AG04449 (cell line): ENCODE measurements at places on chromosomes 12 and 14.

- DNase-seq = no peak
Observed at GRCh38 chr14:104881369-104881979, 16.4 kb downstream of the CEP170B start.

DNA sequence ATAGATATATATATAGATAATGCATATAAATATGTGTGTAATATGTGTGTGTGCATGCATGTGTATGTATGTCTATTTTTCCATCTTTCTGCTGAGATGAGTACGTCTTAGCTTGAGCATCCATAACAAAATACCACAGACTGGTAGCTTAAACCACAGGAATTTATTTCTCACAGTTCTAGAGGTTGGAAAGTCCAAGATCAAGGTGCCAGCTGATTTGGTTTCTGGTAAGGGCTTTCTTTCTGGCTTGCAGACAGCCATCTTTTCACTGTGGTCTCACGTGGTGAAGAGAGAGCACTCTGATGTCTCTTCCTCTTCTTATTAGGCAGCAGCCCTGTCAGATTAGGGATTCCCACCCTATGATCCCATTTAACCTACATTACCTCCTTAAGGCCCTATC is 47.3 kb downstream of the ACSM4 start:
- no peak for DNase-seq

- DNase-seq = no peak
Observed at GRCh38 chr12:90924406-90924805, 30.6 kb downstream of the CCER1 start.

- no peak for DNase-seq
Observed at GRCh38 chr12:12528361-12529270, 34.0 kb downstream of the DUSP16 start.

DNA sequence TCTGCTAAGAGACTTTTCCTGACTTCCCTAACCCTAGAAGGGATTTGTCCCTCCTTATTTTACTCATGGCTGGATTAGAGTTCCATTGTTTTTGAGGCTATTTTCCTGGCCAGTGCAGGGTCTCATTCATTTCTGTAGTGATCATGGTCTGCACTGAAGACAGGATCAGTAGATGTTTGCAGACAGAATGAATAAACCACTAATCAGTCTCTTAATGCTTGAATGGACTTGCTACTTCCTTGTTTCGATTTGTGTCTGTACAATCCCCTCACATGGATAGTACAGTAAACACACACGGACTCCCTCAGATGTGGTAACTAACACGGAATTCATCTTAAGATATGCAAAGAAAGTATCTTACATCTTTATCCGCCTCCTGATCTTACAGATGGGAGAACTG is 102.6 kb upstream of the PRB2 start:
- DNase-seq = no peak

DNA sequence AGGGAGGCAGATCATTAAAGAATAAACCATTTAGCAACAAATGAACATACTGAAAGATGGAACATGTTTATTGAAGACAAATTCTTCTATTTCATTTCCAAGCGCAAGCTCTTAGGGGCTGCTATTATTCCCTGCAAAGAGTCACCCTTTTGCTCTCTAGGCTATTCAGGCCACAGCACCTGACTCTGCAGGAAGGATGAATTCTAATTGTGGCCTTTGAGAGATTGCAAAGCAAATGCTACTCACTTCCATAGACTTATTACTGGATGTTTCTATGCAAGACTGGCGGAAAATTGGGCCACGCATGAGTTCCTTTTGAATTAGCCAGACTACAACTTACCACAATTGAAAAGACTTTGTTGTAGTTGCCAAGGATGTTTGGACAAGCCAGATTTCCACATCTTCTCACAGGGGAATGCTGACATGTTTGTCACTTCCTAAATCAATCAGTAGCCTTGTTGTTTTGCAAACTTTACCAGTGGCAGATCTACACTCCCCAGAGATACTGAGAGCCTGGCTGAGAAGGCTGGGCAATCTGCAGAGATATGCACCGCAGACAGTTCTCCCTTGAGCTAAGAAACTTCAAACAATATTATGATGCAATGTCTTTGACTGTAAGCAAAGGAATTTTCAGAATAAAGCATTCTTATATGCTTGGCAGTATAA is 334.3 kb upstream of the SYT1 start:
- no peak for DNase-seq

DNA sequence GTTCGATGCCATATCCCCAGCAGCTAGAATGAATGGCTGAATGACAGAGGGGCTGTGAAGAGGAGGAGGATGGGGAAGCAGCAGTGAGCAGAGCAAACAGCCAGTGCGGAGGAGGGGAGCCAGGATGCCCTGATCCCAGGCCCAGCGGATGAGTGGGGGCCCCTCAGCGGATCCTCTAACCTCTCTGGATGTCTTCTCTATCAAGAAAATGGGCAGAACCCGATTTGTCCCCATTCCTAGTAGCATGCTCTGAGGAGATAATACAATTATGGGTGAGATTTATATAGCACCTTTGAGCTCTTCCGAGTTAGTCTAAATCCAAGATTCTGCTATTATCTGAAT is 30.0 kb upstream of the RPLP0 start:
- no peak for DNase-seq

DNA sequence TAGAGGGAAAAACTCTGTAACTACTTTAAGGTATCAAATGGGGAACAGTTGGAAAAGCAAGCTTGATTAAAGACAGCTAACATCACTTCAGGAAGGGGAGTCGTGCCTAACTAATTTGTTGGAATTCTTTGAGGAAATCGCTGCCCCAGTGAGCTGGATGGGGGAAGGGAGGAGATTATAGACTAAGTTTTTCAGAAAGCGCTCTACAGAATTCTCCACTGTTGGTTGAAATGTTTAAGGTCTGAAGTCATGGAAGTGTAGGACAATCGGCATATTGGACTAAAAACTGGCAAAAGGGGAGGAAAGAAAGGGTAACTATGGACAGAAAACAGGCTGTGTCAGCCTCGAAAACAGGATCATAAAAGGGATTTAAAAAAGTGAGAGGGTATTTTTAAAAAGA is 229.9 kb upstream of the HMGA2 start:
- DNase-seq = no peak

DNA sequence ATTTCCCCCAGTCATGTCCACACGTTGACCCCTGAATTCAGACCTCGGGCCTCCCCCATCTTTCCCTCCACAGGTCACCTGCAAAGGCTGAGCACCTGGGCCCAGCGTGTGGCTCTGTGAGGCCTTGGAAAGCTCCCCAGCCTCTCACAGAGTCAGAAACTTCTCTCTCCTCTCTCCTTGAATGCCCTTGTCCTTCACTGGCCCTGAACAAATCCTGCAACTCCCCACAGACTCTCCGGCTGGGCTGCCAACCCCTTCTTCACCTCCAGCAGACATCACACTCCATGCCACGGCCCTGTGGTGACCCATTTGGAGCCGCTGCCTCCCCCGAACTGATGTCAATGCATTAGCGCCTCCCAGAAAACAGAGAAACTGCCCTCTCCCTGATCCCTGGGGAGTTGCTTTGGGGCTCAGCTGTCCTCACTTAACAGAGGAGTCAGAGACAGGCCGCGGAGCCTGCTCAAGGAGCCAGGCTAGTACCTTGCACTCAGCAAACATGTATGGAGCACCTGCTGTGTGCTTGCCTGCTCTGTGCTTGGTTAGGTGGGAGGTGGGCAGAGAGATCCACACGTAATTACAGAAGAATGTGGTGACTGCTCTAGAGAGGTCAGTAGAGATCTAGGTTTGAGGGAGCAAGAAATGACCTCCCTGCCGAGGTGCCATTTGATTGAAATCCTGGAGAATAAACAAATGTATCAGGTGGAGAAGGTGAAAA is 99.2 kb upstream of the PWP1 start:
- no peak for DNase-seq

DNA sequence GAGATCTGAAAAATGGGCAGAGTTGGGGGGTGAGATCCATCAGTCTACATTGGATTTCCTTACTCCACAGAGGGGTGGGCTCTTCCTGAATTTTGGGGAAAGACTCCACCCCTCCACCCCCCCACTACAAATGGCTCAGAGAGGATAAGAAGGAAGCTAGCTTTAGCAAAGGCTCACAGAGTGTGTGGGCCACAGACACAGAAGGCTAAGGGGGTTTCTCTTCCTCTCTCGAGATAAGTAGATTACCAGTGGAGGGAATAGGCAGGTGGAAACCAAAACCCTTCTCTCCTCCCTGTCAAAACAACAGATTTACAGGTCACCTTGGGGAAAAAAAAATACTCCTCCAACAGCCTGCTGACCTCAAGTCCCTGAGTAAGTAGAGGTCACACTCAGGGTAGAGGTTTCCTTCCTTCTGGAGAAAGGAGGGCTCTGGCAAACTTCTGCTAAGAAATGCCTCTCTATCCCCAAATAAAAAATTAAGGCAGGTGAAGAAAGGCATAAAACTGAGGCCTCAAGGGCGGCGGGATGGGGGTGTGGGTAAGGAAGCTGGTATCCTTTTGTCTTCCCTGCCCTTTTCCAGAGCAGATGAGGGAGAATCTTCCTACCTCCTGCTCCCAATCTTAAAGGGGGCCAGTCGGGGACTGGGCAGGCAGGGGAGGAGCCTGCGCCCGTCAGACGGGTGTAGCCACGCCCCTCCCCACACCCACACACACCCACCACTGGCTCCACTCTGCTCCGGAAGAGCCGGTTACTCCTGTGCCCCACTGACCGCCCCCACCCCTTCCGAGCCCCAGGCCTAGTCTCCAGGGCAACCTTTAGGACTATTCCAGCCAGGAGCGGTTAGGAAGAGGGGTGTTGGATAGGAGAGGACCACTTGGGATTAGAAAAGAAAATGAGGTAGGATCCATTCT is 1.9 kb upstream of the BAZ2A start:
- no peak for DNase-seq

GRCh38 chr14:72513965-72514659 is 379.8 kb downstream of the DPF3 start:
- DNase-seq = peak; percentile 14

- DNase-seq = no peak
Observed at GRCh38 chr14:94540031-94540794, 21.0 kb upstream of the SERPINA4 start.

- DNase-seq = no peak
Observed at GRCh38 chr12:16246264-16246663, 31.2 kb downstream of the SLC15A5 start.

GRCh38 chr12:49301760-49302159 is 6.8 kb downstream of the PRPH start:
- DNase-seq = no peak

DNA sequence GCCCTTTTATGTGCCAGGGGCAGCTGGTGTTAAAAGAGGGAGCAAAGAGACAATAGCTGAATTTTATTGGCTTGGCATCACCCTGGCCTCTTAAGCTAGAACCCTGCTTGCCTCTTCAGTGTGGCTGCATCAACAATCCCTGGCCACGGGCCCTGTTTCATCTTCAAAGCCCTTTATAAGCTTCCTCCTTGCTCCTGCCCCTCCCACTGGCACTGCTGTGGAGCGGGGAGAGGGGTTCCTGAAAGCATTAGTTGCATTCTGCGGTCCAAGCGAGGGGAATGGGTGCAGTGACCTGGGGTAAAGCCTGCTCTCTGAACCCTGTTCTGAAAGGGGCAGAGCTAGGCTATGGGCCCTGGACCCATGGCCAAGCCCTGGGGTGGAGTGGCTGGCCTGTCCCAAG is 220 bp upstream of the KRT83 start:
- DNase-seq = no peak

DNA sequence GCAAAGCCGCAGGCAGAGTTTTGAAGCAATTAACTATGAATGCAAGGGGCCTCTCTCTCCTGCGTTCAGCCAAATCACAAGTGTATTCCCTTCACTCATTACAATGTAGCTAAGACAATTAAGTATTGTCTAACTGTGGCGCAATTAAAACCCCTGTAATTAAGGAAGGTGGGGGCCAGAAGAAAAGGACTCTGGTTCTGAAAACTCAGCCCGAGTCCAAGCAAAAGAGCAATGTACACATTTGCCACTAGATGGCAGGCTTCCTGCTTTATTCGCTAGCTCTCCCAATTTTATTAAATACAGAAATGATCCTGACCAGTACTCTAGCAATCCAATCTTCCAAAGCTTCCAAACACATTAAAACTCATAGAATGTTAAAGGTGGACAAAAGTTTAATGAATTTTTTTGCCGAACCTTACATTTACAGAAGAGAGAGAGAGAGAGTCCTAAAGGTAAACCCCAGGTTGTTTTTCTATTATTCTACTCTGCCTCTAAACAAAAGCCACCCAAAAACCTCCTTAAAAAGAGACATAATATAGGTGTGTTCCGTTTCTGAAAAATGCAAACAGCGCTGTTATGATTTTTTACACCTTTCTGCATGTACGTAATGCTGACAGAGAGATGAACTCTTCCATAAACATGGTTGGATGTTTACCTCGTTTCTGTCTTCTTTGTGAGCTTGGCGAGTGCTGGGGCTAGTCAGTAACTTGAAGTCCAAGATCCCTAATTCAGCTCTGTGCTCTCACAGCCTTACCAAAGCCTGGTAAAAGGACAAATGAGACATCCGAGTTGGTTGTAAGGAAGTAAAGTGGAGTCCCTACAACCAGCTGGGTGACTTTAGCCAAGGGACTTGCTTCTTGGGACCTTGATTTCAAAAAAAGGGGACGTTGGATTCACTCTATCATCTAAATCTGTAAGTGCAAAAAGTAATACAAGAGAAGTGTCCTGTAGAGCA is 50.9 kb upstream of the VASH1 start:
- no peak for DNase-seq

- DNase-seq = no peak
Observed at GRCh38 chr12:130444061-130444460, 106.4 kb downstream of the PIWIL1 start.

GRCh38 chr12:103994235-103994634 is 28.6 kb downstream of the TDG start:
- no peak for DNase-seq

DNA sequence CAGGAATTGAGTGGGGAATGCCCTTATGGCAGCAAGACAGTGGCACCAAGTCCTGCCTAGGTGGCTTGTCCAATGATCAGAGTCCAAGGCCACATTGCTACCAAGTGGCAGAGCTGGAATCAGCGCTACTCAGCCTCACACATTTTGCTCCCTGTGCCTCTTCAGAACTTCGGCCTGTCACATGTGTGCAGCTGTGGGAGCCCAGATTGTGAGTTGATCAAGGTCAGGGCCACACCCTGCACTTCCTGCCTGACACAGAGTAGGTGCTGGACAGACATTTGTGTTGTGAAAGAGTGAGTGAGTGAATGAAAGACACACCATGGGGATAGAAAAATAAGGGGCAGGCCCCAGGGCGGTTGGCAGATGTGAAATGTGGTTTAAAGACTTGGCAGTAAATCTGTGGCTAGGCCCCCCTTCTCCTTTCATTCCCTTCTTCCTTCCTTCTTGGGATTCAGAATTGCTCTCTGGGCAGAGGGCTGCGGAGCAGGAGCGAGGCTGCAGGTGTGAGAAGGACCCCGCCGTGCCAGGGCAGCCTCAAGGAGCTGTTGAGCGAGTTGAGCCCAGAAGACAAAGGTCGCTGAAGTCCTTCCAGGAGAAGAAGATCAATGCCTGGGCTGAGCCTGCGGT is 83.5 kb downstream of the SLC25A47 start:
- DNase-seq = no peak
